ENCODE measurements at places on chromosomes 5 and 9. TPM values are rescaled to one million over a fixed set of nuclear protein-coding genes. Genes with fewer than 3 reads are reported as not detected.

GRCh38 chr5:95838001-95838520 is 15.5 kb upstream of the GLRX start:
- peaks cover 46% of the 10 kb centered on the region for H3K4me1 ChIP-seq
- H3K27me3 ChIP-seq = no peaks in the 10 kb centered on the region
- no peak for DNase-seq

The SARDH gene
- total RNA-seq = 5.6 TPM

DNA sequence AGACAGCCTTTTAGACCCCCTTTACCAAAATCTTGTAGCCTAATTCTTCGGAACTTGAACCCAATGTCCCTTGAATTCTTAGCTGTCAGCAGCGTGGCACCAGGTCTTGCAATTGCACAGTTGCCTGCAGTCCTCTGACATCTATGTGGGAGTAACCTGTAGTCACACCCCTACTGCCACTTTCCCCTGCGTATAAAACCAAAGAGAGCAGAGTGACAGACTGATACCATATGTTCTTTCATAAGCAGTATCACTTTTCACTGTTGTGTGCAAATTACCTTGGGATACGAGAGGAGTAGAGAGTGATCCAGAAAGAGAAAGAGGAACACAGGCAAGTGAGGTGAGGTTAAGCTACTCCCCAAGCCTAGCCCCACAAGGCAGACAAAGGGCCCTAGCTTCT is 364.3 kb upstream of the ADAMTSL1 start:
- no peaks in the 10 kb centered on the region for H3K4me1 ChIP-seq
- H3K4me3 ChIP-seq = no peak overlapping the region
- DNase-seq = no peak
- no peak overlapping the region for H3K27ac ChIP-seq
- H3K27me3 ChIP-seq = peaks cover 2% of the 10 kb centered on the region

DNA sequence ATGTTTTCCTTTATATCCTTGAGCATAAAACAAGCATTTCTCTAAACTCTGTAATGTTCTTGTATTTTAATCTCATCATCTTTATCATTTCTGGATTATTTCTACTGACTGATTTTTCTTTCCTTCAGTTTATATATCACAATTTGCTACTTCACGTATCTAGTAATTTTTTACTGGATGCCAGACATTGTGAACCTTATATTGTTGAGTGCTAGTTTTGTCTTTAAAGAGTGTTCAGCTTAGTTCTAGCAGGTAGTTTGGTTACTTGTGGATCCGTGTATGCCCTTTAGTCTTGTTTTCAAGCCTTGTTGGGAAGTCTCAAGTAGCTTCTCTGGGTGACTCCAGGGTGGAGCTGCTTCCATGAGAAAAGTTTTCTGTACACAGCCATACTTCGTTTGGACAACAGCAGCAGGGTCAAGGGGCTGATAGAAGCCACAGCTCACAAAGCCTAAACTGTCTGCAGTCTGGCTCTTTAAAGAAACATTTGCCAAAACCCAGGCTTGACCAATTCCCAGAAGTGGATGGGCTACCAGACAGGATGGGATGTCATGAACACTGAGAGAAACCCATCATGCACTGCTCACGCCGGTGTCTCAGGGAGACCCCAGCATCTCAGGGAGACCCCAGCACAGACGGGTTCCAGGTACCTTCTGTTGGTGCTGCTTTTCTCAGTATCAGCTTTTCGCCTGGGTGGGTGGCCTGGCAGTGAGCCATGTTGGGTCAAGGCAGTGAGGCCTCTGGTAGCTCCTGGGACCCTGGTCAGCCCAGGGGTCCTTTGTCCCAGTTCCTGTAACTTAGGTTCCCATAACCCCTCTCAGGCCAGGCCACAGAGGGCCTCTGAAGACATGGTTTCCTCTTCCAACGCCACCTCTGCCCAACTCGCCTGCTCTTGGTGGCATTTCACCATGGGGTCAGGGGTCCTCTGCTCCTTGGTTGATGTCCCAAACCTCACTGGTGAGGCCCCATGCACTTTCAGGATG is 29.1 kb downstream of the TRIP13 start:
- peaks cover 8% of the 10 kb centered on the region for H3K4me1 ChIP-seq
- H3K36me3 ChIP-seq = peaks cover 14% of the 10 kb centered on the region
- DNase-seq = no peak
- H3K4me3 ChIP-seq = no peak overlapping the region
- peaks cover 20% of the 10 kb centered on the region for H3K27me3 ChIP-seq
- H3K27ac ChIP-seq = no peak overlapping the region

The LEAP2 gene
- total RNA-seq = 3.0 TPM

DNA sequence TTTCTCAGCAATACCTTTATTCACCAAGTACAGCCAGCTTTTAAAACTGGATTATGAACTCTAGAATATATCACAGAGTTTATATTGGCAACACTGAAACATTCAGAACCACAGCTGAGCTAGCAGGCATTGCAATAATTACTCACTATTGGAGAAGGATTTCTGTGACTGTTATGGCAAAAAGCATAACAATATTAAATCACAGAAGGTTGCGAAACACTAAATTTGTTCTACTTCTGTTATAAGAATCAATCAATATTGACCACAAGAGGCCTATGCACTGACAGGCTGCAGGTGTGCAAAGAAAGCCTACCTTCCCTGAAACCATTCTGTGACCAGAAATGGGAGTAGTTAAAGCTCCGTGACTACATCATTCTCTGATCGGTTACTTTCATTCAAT is 59.2 kb downstream of the AP3B1 start:
- H3K4me1 ChIP-seq = peaks cover 11% of the 10 kb centered on the region
- H3K4me3 ChIP-seq = no peak overlapping the region
- H3K36me3 ChIP-seq = peaks cover 16% of the 10 kb centered on the region
- no peak overlapping the region for H3K27ac ChIP-seq
- DNase-seq = no peak

The SCGB3A2 gene
- total RNA-seq = not detected

GRCh38 chr5:10527281-10527950 is 36.5 kb upstream of the ANKRD33B start:
- no peaks in the 10 kb centered on the region for H3K36me3 ChIP-seq
- no peaks in the 10 kb centered on the region for H3K4me1 ChIP-seq
- no peak for DNase-seq
- no peak overlapping the region for H3K27ac ChIP-seq

The MAPKAP1 gene
- 58.8 TPM for total RNA-seq

The PCDHGA10 gene
- total RNA-seq = not detected

DNA sequence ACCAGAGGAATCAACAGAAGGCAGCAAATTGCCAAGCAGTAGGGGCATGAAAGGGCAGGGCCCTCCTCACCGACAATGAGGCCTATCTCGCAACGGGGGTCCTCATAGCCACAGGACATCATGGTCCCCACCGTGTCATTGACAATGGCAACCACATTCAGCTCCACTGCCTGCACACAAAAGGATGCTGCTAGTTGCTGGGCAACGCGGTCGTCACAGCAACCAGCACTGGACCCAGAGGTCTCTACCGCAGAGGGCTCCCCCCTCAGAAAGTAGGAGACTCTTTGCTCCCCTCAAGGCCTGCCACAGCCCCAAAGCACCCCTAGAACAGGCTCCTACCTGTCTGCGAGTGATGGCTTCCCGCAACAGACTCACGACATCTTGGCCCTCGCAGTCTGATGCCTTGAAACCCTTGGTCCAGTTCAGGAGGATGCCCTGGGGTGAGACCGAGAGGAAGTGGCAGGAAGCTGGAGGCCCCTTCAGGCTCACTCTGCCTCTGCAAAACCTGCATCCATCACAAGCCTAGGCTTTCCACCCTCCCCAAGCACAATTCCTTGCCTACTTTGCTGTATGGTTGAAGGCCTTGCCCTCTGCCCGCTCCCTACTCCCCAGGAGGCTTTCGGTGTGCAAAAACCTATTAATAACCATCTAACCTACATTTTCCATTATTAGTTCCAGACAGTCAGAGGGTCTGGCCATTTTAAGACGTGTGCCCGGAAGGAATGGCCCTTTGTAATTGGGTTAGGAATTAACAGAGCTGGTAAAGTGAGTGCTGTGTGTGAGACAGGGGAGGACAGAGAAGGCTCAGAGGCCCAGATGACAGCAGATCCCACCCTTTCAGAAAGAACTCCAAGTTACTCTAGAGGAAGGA is 15.2 kb downstream of the HK3 start:
- peaks cover 1% of the 10 kb centered on the region for H3K27me3 ChIP-seq
- no peak for DNase-seq
- H3K36me3 ChIP-seq = no peaks in the 10 kb centered on the region
- no peaks in the 10 kb centered on the region for H3K4me1 ChIP-seq
- H3K27ac ChIP-seq = no peak overlapping the region

DNA sequence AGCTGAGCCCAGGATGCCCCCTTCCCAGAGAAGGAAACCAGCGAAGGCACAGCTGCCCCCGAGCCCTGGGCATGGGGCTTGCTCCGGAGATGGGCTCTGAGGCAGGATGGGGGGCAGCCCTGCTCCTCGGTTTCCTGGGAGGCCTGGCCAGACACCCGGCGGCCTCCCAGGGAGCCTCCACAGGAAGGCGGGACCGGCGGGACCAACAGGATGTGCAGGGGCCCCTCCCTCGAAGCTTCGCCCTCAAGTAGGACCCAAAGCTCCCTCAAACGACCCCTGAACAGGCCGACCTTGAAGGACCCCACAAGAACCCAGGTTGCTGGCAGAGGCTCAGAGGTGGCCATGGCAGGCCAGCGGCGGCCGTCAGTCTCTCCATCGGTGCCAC is 11.7 kb downstream of the EXD3 start:
- peaks cover 3% of the 10 kb centered on the region for H3K27me3 ChIP-seq
- H3K27ac ChIP-seq = no peak overlapping the region
- peaks cover 3% of the 10 kb centered on the region for H3K36me3 ChIP-seq
- no peak overlapping the region for H3K4me3 ChIP-seq
- DNase-seq = no peak

GRCh38 chr5:170120576-170120975 is 14.9 kb downstream of the FOXI1 start:
- no peak for DNase-seq
- H3K4me3 ChIP-seq = no peak overlapping the region
- no peaks in the 10 kb centered on the region for H3K36me3 ChIP-seq

GRCh38 chr5:133941456-133942196 is 26.8 kb downstream of the C5orf15 start:
- DNase-seq = no peak
- no peak overlapping the region for H3K4me3 ChIP-seq
- no peaks in the 10 kb centered on the region for H3K36me3 ChIP-seq

- no peak for DNase-seq
- H3K4me1 ChIP-seq = no peaks in the 10 kb centered on the region
- H3K4me3 ChIP-seq = no peak overlapping the region
- H3K36me3 ChIP-seq = no peaks in the 10 kb centered on the region
- H3K27me3 ChIP-seq = no peaks in the 10 kb centered on the region
- H3K27ac ChIP-seq = no peak overlapping the region
Measured at GRCh38 chr9:88056876-88057275, 81.4 kb downstream of the SPATA31C2 start.

- no peak for DNase-seq
- H3K4me1 ChIP-seq = no peaks in the 10 kb centered on the region
- no peaks in the 10 kb centered on the region for H3K36me3 ChIP-seq
Measured at GRCh38 chr5:83777856-83778255, 57.2 kb upstream of the HAPLN1 start.

The MAMDC2 gene
- total RNA-seq = not detected

DNA sequence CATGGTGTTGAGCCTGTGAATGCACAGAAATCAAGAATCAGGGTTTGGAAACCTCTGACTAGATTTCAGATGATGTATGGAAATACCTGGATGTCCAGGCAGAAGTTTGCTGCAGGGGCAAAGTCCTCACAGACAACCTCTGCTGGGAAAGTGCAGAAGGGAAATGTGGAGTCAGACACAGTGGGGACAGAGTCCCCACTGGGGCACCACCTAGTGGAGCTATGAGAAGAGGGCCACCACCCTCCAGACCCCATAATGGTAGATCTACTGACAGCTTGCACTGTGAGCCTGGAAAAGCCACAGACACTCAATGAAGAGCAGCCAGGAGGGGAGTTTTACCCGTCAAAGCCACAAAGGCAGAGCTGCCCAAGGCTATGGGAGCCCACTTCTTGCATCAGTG is 181.9 kb upstream of the SEMA6A start:
- H3K4me1 ChIP-seq = no peaks in the 10 kb centered on the region
- no peak overlapping the region for H3K4me3 ChIP-seq
- H3K36me3 ChIP-seq = no peaks in the 10 kb centered on the region
- H3K27ac ChIP-seq = no peak overlapping the region
- DNase-seq = peak; percentile 2

The CACFD1 gene
- total RNA-seq = 1.3 TPM

DNA sequence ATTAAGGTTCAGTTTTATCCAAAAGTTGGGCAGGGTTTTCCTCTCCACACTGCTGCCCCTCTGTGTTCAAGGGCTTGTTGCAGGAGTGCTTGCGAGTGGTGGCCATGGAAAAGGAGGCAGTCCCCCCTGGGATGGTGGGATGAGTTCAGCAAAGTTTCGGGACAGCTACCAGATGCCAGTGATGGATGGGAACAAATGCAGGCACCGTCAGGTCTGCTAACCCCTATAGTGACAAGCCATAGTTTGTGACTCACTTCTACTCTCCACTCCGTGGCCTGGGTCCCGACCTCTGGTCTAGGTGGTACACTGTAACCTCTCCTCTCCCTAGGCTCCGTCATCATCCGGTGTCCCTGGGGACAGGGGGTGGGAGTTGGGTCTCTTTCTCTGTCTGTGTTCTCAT is 3.8 kb upstream of the RNF14 start:
- no peaks in the 10 kb centered on the region for H3K36me3 ChIP-seq
- peaks cover 28% of the 10 kb centered on the region for H3K4me1 ChIP-seq
- no peak for DNase-seq
- no peaks in the 10 kb centered on the region for H3K27me3 ChIP-seq
- no peak overlapping the region for H3K4me3 ChIP-seq
- H3K27ac ChIP-seq = no peak overlapping the region

GRCh38 chr9:79559495-79560181 is 12.1 kb upstream of the TLE4 start:
- no peak overlapping the region for H3K27ac ChIP-seq
- no peaks in the 10 kb centered on the region for H3K36me3 ChIP-seq
- no peaks in the 10 kb centered on the region for H3K27me3 ChIP-seq

The ANKRD18B gene
- total RNA-seq = 0.56 TPM

The CATSPER3 gene
- 0.32 TPM for total RNA-seq

The SLC4A9 gene
- not detected for total RNA-seq

DNA sequence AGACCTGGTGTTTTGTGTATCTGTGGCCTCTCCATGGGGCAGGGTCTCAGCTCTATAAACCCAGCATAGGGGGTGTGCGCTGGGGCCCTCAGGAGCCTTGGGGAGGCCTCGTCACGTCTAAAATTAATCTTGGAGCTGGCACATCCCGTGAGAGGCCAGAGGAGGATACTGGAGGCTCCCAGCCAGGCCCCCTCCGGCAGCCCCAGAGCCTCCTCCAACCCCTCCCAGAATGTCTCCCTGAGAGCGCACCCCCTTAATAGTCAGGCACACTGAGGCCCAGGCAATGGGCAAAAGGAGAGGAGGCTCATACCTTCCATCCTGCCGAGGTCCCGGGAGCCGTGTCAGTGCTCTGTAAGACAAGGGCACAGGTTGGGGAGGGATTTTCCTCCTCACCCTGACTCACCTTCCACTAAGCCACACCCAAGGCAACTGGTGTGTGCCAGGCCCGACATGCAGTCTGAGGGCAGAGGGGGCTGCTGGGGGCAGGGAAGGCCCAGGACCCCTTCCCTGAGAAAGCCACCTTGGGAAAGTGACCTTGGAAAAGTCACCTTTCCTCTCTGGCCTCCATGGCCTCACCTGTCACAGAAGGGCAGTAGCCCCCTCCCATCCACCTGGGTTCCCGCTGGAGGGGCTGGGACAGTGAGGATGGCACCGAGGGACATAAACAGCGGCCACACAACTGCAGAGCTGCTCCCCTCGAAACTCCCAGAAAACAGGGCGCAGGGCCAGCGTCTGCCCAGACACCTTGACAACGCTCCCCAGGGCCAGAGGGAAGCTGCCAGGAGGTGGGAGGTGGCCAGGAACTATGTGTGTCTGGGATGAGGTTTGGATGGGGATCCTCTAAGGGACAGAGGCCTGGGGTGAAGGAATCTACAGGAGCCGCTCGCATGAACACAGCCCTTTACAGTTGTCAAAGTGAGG is 2.9 kb downstream of the AK1 start:
- no peak overlapping the region for H3K4me3 ChIP-seq
- peaks cover 7% of the 10 kb centered on the region for H3K27me3 ChIP-seq
- no peak overlapping the region for H3K27ac ChIP-seq
- DNase-seq = no peak
- H3K36me3 ChIP-seq = no peaks in the 10 kb centered on the region

The ODF2 gene
- 83.6 TPM for total RNA-seq

All from activated CD8-positive, alpha-beta T cell treated with anti-CD3 and anti-CD28 coated beads for 36 hours (primary cell).